Brain (organoid and tissue), 16 donors: ENCODE measurements at places on chromosomes 2 and 18. TPM values are rescaled to one million over a fixed set of nuclear protein-coding genes. Genes with fewer than 3 reads are reported as not detected.

The MZT2A gene
- polyA plus RNA-seq = 191 TPM

The B3GNT2 gene
- 4.5 TPM for polyA plus RNA-seq

The CD8B2 gene
- 1.6 TPM for polyA plus RNA-seq

The SCN3A gene
- polyA plus RNA-seq = 10.8 TPM

The UGT1A7 gene
- not detected for polyA plus RNA-seq

The GCG gene
- polyA plus RNA-seq = not detected

The THOC1 gene
- 7.1 TPM for polyA plus RNA-seq

The AAMP gene
- 115 TPM for polyA plus RNA-seq

The DOCK10 gene
- polyA plus RNA-seq = 10.0 TPM

The SULT1C2 gene
- polyA plus RNA-seq = not detected

The SRD5A2 gene
- not detected for polyA plus RNA-seq

The YPEL5 gene
- 36.9 TPM for polyA plus RNA-seq

The TMEM247 gene
- not detected for polyA plus RNA-seq

The DYNC1I2 gene
- polyA plus RNA-seq = 154 TPM

The DHRS9 gene
- polyA plus RNA-seq = 0.44 TPM

The SERPINB13 gene
- not detected for polyA plus RNA-seq

The HOXD9 gene
- 8.9 TPM for polyA plus RNA-seq
